ENCODE measurements at places on chromosomes 4 and X.

DNA sequence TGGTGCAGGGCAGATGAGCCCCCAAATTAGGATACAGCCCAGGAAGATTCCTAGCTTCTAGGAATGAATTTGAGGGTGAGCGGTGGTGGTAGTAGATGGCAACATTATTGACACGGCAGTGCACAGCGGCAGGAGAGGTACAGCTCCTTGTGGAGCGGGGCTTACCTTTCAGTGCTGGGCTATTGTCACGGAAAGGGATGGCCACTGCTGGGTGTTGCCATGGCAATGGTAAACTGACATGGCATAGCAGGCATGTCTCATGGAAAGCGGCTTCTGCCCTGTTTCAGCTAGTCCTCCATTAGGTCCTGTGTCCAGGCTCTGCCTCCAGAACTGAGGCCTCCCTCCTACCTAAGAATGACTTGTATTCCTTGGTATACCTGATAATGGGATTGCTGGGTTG is 81.8 kb upstream of the WDR1 start:
- no peak for DNase-seq

- DNase-seq: peak; percentile 66
Observed at GRCh38 chrX:10110984-10111363, 45.8 kb upstream of the CLCN4 start.

GRCh38 chr4:2786794-2787229 is 6.1 kb upstream of the SH3BP2 start:
- no peak for DNase-seq

GRCh38 chr4:82049294-82049693 is 324.5 kb downstream of the HNRNPD start:
- no peak for DNase-seq

- peak; percentile 61 for DNase-seq
Observed at GRCh38 chr4:40196724-40197281, at the start of gene RHOH. TSS of gene RHOH (plus strand) at chr4:40197031. CDS start at chr4:40243387, 46,356 bp downstream.

DNA sequence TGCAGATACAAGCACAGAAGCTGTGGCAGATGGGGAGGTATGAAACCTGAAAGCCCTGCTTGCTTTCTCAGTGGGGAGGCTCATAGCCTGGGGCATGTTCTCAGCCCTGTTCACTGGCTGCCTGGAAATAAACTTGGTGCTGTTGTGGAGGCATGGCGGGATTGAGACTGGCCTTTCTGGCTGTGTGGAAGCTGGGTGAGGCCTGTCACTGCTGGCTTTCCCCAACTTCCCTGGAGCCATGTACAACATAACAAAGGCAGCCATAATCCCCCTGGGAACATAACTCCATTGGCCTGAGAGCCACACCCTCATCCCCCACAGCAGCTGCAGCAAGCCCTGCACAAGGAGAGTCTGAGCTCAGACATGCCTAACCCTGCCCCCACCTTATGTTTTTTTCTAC is 237.7 kb upstream of the TLL1 start:
- DNase-seq: no peak

GRCh38 chr4:76886848-76887441 is 11.0 kb downstream of the SOWAHB start:
- DNase-seq: no peak

GRCh38 chr4:182556580-182556979 is 313.4 kb downstream of the TENM3 start:
- DNase-seq: no peak

GRCh38 chr4:68948985-68949384 is 2.6 kb downstream of the UGT2A3 start:
- DNase-seq: no peak
